ENCODE measurements at places on chromosomes 7 and 10. TPM values are rescaled to one million over a fixed set of nuclear protein-coding genes. Genes with fewer than 3 reads are reported as not detected.
A peak's percentile ranks its signal among the peaks of the same experiment; 100 is the strongest.

The LLCFC1 gene
- total RNA-seq, result not detected

- no peak for DNase-seq
Measured at GRCh38 chr7:12809476-12809875, 122.0 kb downstream of the ARL4A start.

DNA sequence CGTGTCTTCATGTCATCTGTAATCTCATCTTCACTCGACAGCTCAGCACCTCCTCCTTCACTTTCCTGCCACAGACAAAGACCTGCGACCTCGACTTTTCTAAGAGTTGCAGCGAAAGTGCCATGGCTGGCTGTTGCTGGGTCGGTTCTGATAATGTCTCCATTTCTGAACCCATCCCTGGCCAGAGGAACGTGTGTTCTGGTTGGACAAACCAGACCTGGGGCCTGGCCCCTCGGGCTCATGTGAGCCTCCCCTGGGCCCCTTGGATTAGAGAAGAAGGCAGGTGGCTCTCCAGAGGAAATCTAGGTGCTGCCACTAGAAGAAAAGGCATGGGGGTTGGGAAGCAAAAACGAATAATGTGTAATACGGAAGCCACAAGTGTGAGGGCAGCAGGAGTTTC is 273.7 kb downstream of the GLRX3 start:
- DNase-seq, result no peak

DNA sequence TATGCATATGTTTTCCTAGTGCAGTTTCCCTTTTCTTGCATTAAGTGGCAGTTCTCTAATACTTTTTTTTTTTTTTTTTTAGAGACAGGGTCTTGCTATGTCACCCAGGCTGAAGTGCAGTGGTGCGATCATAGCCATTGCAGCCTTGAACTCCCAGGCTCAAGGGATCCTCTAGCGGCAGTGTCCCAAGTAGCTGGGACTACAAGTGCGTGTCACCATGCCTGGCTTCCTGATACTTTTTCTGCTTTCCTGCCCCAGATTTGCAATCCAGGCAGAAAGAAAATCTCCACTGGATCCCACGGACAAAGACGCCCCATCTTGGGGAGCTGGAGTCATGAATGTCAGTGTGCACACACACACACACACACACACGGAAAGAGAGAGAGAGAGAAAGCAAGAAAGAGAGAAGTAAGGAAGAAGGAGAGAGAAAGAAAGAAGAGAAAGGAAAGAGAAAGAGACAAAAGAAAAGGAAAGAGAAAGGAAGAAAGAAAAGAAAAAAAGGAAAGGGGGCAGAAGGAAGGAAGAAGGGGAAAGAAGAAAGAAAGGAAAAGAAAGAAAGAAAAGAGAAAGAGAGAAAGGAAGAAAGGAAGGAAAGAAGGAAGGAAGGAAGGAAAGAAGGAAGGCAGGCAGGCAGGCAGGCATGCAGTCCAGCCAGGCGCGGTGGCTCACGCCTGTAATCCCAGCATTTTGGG is 37.5 kb upstream of the OCM2 start:
- no peak for DNase-seq

DNA sequence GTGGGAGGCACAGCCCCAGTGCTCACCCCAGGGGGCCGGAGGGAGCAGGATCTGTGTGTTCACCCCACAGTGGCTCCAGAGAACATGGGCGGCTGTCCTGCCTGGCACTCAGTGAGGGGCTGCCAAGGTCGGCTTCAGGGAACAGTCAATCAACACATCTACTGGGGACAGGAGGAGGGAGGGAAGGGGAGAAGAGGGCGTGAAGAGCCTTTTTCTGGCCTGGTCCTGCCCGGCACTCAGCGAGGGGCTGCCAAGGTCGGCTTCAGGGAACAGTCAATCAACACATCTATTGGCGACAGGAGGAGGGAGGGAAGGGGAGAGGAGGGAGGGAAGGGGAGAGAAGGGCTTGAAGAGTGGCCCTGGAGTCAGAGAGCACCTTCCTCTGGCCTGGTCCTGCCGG is 184.9 kb downstream of the ADARB2 start:
- DNase-seq, result no peak

- DNase-seq, result no peak
Measured at GRCh38 chr7:150515248-150516147, 826 bp downstream of the GIMAP7 start.

GRCh38 chr7:54545241-54545563 is 3.0 kb downstream of the VSTM2A start:
- DNase-seq, result no peak

The PDZD7 gene
- total RNA-seq, result 0.83 TPM

- DNase-seq, result no peak
Measured at GRCh38 chr7:24843821-24844434, 86.7 kb upstream of the GSDME start.

- DNase-seq, result no peak
Measured at GRCh38 chr7:158825628-158826289, 3.5 kb downstream of the ESYT2 start.

GRCh38 chr7:98232799-98233198 is 19.2 kb downstream of the TECPR1 start:
- no peak for DNase-seq

GRCh38 chr10:45464958-45465567 is 91.0 kb downstream of the ALOX5 start:
- DNase-seq, result peak; percentile 83

The GPRIN2 gene
- 6.6 TPM for total RNA-seq

The MAT1A gene
- not detected for total RNA-seq

GRCh38 chr10:86149257-86149656 is 217.3 kb downstream of the GRID1 start:
- no peak for DNase-seq

DNA sequence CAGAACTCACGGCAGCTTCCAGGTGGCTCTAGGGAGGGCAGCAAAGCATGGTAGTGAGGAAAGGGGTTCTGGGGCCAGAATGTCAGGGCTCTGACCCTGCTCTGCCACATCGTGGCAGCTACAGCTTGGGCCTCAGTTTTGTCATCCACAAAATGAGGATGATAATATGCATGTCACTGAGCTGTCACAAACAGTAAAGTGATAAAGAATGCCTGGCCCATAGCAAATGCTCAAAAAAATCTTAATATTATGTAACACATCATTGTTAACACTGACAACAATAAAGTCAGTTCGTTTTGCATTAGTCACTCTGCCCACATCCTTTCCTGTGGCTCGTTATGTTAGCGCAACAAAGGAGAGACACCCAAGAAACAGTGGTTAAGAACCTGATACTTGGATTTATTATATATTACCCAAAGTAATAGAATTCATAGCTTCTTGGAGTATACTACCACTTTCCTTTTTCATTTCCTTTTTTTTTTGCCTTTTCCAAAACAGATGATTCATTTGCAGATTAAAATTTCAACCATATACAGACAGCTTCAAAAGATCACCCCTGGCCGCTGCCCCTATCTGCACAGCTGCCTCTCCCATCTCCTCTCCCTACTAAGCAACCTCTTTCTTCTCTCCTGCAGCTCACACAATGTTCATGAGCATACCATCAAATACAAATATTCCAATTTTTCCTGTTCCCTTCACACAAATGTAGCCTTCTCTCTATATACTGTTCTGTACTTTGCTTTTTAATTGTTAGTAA is 45.5 kb upstream of the DDC start:
- no peak for DNase-seq

The PLPP4 gene
- not detected for total RNA-seq
